SK-N-SH (cell line): ENCODE measurements at places on chromosomes 4 and X. TPM values are rescaled to one million over a fixed set of nuclear protein-coding genes. Genes with fewer than 3 reads are reported as not detected.

GRCh38 chr4:27685947-27686346 lies 825.3 kb downstream of the STIM2 start:
- no peak overlapping the region for H3K27ac ChIP-seq
- H3K4me3 ChIP-seq, result no peak overlapping the region
- H3K4me1 ChIP-seq, result no peaks in the 10 kb centered on the region
- H3K36me3 ChIP-seq, result no peaks in the 10 kb centered on the region

GRCh38 chrX:45513042-45513441 lies 312.4 kb upstream of the DIPK2B start:
- no peaks in the 10 kb centered on the region for H3K36me3 ChIP-seq
- peak overlapping the region; percentile 94 for H3K27ac ChIP-seq

- no peaks in the 10 kb centered on the region for H3K36me3 ChIP-seq
- H3K4me1 ChIP-seq, result peaks cover 10% of the 10 kb centered on the region; the same call in 1 of the 2 replicates
- H3K4me3 ChIP-seq, result no peak overlapping the region
- no peak for DNase-seq
- H3K27ac ChIP-seq, result peak overlapping the region; percentile 54
These were observed 3.7 kb downstream of the FGD1 start for GRCh38 chrX:54492340-54492739.

GRCh38 chr4:159240687-159241086 lies 137.8 kb downstream of the RAPGEF2 start:
- no peak overlapping the region for H3K27ac ChIP-seq
- no peak overlapping the region for H3K4me3 ChIP-seq
- DNase-seq, result no peak
- H3K27me3 ChIP-seq, result no peaks in the 10 kb centered on the region
- H3K4me1 ChIP-seq, result no peaks in the 10 kb centered on the region

- no peak for DNase-seq
- H3K4me1 ChIP-seq, result peaks cover 3% of the 10 kb centered on the region; the same call in 1 of the 2 replicates
- no peak overlapping the region for H3K27ac ChIP-seq
- H3K4me3 ChIP-seq, result no peak overlapping the region
- H3K36me3 ChIP-seq, result no peaks in the 10 kb centered on the region
These were observed 78.8 kb upstream of the PRPS1 start for GRCh38 chrX:107549504-107549903.

GRCh38 chrX:71107762-71108360 lies 1.3 kb upstream of the CXorf65 start:
- peaks cover 20% of the 10 kb centered on the region; the same call in 1 of the 2 replicates for H3K4me1 ChIP-seq
- no peak overlapping the region for H3K4me3 ChIP-seq
- H3K36me3 ChIP-seq, result no peaks in the 10 kb centered on the region
- no peak for DNase-seq

- no peaks in the 10 kb centered on the region for H3K36me3 ChIP-seq
- DNase-seq, result no peak
- no peaks in the 10 kb centered on the region for H3K4me1 ChIP-seq
- no peak overlapping the region for H3K4me3 ChIP-seq
- H3K27me3 ChIP-seq, result no peaks in the 10 kb centered on the region
These were observed 72.0 kb upstream of the MAGEB16 start for GRCh38 chrX:35726176-35726575.

DNA sequence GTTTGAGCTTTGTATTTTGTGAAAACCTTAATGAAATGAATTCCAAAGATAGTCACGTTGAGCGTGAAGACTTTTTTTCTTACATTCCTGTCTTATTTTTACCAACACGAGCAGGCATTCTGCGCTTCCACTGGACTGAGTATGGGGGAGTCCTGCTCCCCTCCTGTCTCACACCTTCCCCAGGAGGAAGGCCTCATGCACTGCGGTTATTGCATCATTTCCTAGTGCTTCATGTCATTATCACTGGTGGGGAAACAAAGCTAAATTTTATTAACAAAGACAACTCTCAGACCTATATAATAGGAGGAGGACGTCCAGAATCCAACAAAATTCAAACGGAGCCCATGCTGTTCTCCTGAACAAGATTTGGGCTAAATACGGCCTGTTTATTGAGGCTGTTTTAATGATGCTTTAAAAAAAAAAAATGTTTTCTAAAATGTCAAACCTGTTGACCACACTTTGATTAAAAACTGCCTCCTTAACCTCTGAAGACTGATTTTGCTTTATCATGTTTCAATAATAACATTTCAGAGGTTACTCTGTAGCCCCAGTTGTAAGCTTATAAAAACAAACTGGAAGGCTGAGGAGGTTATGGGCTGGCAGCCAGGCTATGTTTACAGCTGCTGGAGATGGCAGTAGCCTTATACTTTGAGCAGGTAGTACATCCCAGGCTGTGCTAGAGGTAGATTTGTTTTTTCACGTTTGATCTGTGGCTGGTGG lies 118.0 kb downstream of the SOWAHB start:
- no peaks in the 10 kb centered on the region for H3K27me3 ChIP-seq
- H3K27ac ChIP-seq, result peak overlapping the region; percentile 97
- peaks cover 43% of the 10 kb centered on the region for H3K36me3 ChIP-seq
- DNase-seq, result no peak
- H3K4me3 ChIP-seq, result no peak overlapping the region

- no peak for DNase-seq
These were observed 1239.7 kb downstream of the C4orf33 start for GRCh38 chr4:130335417-130336194.

- no peaks in the 10 kb centered on the region; the same call in none of the 2 replicates for H3K4me1 ChIP-seq
- H3K27me3 ChIP-seq, result no peaks in the 10 kb centered on the region
These were observed 285.4 kb downstream of the UNC5C start for GRCh38 chr4:95263391-95263790.

GRCh38 chr4:138259271-138259670 lies 17.1 kb upstream of the SLC7A11 start:
- peak overlapping the region; percentile 40; the same call in 1 of the 2 replicates for H3K27ac ChIP-seq
- H3K27me3 ChIP-seq, result no peaks in the 10 kb centered on the region
- H3K36me3 ChIP-seq, result no peaks in the 10 kb centered on the region
- no peaks in the 10 kb centered on the region; the same call in 1 of the 2 replicates for H3K4me1 ChIP-seq
- no peak for DNase-seq

- H3K27ac ChIP-seq, result no peak overlapping the region
- no peak overlapping the region for H3K4me3 ChIP-seq
- no peaks in the 10 kb centered on the region for H3K4me1 ChIP-seq
- no peaks in the 10 kb centered on the region for H3K36me3 ChIP-seq
These were observed 105.2 kb upstream of the MAB21L2 start for GRCh38 chr4:150476776-150477175.

DNA sequence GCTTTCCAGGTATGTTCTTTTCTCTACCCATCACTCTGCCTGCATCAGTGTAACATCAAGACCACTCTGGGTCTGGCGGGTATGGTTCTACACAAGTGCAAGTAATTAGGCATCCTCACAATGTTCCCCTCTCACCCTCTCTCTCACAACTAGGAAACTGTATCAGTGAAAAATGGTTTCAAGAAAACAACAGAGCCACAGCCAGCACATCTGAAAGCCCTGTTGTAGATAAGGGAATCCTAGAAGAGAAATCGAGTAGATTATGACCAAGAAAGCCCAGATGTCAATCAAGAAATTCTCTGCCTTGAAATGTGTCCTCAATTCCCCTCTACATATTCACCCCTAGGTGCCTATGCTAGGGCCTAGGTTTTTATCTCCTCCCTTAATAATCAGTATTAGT lies 281.3 kb upstream of the ANKRD50 start:
- H3K4me1 ChIP-seq, result no peaks in the 10 kb centered on the region
- H3K27me3 ChIP-seq, result no peaks in the 10 kb centered on the region
- H3K36me3 ChIP-seq, result no peaks in the 10 kb centered on the region
- no peak overlapping the region for H3K4me3 ChIP-seq
- no peak for DNase-seq

- H3K27me3 ChIP-seq, result no peaks in the 10 kb centered on the region
- no peak for DNase-seq
- no peak overlapping the region for H3K4me3 ChIP-seq
- no peaks in the 10 kb centered on the region for H3K36me3 ChIP-seq
These were observed 69.9 kb upstream of the BRS3 start for GRCh38 chrX:136417806-136418205.

DNA sequence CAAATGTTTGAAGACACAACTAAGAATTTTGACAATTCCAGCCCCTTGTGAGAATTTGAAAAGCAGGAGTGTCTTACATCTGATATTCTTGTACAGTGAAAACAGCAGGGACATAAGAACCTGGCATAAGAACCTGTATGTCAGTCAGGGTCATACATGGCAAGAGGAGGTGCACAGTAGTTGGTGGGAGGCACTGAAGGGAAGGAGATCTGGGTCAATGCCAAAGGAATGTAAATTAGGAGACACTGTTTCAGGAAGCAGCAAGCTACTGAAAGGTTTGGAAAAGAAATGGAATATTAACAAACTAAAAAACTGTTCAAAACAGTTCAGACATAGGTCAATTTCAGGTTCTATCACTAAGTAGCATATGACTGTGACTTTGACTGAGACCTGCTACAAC lies 25.0 kb upstream of the SPP1 start:
- H3K36me3 ChIP-seq, result no peaks in the 10 kb centered on the region
- no peaks in the 10 kb centered on the region for H3K4me1 ChIP-seq
- no peak overlapping the region for H3K4me3 ChIP-seq
- no peaks in the 10 kb centered on the region for H3K27me3 ChIP-seq

DNA sequence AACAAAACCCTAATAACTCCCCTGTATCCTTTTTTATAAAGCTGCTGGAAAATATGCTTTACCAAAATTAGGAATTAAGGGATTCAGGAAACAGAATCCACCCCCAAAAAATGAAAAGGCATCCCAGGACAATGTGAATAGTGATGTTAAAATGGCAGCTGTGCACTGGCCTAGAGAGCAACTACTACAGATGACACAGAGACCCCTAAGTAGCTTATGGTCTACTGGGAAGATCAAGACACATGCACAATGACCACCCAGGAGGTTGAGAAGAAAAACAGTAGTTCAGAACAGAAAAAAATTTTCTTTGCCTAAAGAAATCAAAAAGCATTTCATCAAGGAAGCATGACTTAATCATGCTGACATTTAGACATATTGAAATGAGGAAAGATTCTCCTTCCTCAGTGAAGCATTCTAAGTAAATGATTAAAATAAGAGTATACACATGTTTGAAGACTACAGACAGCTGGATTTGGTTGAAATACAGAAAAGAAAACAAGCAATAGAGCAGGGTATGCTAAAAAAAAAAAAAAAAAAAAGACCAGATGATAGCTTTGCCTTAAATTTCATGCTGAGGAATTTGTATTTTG lies 117.3 kb downstream of the WDFY3 start:
- H3K4me1 ChIP-seq, result no peaks in the 10 kb centered on the region
- H3K27ac ChIP-seq, result no peak overlapping the region
- DNase-seq, result no peak
- H3K4me3 ChIP-seq, result no peak overlapping the region
- peaks cover 30% of the 10 kb centered on the region for H3K36me3 ChIP-seq

DNA sequence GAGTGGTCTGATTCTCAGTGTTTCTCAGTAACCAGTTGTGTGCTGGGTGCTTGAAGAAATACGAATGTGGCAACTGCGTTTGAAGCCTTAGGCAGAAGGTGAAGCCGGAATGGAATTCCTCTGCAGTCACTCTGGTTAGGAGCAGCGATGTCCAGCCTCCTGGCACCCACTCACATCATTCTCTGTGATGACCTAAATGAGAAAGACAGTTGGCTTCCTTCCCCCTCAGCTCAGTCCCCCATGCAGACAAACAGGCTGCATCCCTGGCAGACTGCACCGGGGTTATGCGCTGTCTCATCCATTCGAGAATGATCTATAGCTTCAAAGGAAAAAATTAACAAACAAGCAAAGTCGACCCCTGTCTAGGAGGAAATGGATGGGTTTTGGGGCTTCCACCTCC lies 170.1 kb upstream of the SCML1 start:
- H3K36me3 ChIP-seq, result no peaks in the 10 kb centered on the region
- no peak for DNase-seq
- peaks cover 10% of the 10 kb centered on the region; the same call in 1 of the 2 replicates for H3K4me1 ChIP-seq
- H3K27ac ChIP-seq, result peak overlapping the region; percentile 30; the same call in 1 of the 2 replicates

DNA sequence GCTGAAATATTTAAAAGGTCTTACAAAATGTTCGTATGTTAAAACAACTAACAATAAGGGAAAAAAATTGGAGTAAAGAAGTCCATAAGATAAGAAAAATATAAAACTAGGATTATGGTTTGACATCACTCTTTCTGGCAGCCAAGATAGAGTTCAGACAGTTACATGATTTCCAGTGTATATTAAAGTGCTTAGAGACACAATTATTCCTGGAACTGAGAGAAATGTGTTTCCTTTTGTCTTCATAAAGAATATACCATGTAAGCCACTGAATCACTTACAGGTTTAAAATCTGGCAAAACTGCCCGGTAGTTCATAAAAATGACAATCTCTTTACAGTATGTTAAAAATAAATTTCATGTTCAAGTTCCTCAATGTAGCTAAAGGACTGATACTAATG lies 538.7 kb upstream of the ATOH1 start:
- H3K4me1 ChIP-seq, result no peaks in the 10 kb centered on the region
- H3K27ac ChIP-seq, result no peak overlapping the region
- no peaks in the 10 kb centered on the region for H3K27me3 ChIP-seq
- DNase-seq, result no peak
- H3K4me3 ChIP-seq, result no peak overlapping the region

DNA sequence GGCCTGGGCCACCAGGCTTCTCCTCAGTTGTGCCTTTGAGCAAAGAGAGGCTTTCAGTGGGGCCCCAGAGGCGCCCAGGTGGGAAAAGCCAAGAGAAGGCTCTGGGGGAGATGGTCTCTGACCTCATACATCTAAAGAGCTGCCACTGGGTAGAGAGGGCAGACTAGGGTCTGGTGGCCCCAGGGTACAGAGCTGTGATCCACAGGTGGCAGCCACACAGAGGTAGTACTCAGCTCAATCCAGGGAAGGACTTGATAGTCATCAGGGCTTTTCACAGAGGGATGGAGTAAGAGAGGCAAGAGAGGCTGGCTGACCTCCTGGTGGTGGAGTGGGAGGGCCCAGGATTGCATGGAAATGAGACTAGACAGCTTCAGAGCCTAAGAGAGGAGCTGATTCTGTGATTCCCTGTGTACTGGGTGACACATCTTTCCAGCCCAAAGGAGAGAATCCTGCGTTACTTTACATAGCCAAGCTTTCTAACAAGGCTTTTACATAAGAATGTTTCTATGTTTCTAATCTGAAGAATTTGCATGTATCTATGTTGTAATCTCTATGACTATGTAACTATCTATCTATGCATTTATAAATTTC lies 53.2 kb upstream of the PJA1 start:
- H3K27ac ChIP-seq, result no peak overlapping the region
- no peak for DNase-seq
- no peaks in the 10 kb centered on the region for H3K36me3 ChIP-seq
- H3K27me3 ChIP-seq, result peaks cover 10% of the 10 kb centered on the region

GRCh38 chr4:86927843-86928395 lies 6.9 kb upstream of the AFF1 start:
- no peak overlapping the region for H3K27ac ChIP-seq
- H3K4me1 ChIP-seq, result no peaks in the 10 kb centered on the region
- no peak overlapping the region for H3K4me3 ChIP-seq
- DNase-seq, result no peak

GRCh38 chrX:18075603-18076002 lies 145.1 kb downstream of the BEND2 start:
- no peak for DNase-seq
- no peaks in the 10 kb centered on the region for H3K4me1 ChIP-seq

TRIM75 gene
- not detected in 2 replicates for polyA plus RNA-seq

NSD2 gene
- polyA plus RNA-seq, result 28.0 and 34.2 TPM in 2 replicates

IL2 gene
- polyA plus RNA-seq, result not detected in 2 replicates

MGAT4D gene
- polyA plus RNA-seq, result not detected in 2 replicates

IGSF1 gene
- 0.92 and 1.2 TPM in 2 replicates for polyA plus RNA-seq

IL21 gene
- not detected in 2 replicates for polyA plus RNA-seq

PRKG2 gene
- not detected in 2 replicates for polyA plus RNA-seq

MAPK10 gene
- 8.1 and 13.0 TPM in 2 replicates for polyA plus RNA-seq

SPANXD gene
- polyA plus RNA-seq, result 13.1 and 20.0 TPM in 2 replicates
